ENCODE measurements at places on chromosomes 2 and 18. TPM values are rescaled to one million over a fixed set of nuclear protein-coding genes. Genes with fewer than 3 reads are reported as not detected.

- DNase-seq, result no peak
- H3K4me3 ChIP-seq, result peak within 1 kb of the TSS; percentile 69
- peak within 1 kb of the TSS; percentile 94 for H3K27ac ChIP-seq
- peaks cover 3% of the 10 kb centered on the region for H3K4me1 ChIP-seq
These were observed at the start of gene ZNF516 for GRCh38 chr18:76495006-76495370. Gene ZNF516, minus strand, starts transcription at chr18:76495242. Its CDS starts 52,188 bp downstream, at chr18:76443054.

DNA sequence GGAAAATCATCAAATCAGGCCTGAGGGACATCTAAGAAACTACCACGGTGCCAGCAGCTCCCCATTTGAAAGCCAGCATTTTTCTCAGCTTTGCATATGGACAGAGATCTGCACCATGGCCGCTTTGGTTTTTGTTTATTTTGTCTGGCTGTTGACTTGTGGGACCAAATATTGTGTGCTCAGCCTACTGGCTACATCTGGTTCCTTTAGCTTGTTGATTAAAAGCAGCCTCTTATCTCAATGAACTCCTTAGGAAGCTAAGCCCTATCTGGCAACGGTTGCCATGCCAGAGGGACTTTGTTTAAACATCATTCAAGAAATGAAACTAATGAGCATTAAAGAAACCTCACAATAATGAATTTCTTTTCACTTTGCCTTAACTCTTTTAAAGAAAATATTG lies 32.4 kb upstream of the CCDC150 start:
- H3K36me3 ChIP-seq, result no peaks in the 10 kb centered on the region
- no peak overlapping the region for H3K27ac ChIP-seq
- no peak for DNase-seq
- no peaks in the 10 kb centered on the region for H3K4me1 ChIP-seq

Gene VWC2L
- not detected for total RNA-seq

- H3K27me3 ChIP-seq, result no peaks in the 10 kb centered on the region
- no peak overlapping the region for H3K4me3 ChIP-seq
- no peaks in the 10 kb centered on the region for H3K4me1 ChIP-seq
- no peak overlapping the region for H3K27ac ChIP-seq
- peaks cover 62% of the 10 kb centered on the region for H3K36me3 ChIP-seq
These were observed 14.5 kb downstream of the IAH1 start for GRCh38 chr2:9488583-9489547.

- H3K36me3 ChIP-seq, result no peaks in the 10 kb centered on the region
- no peak overlapping the region for H3K4me3 ChIP-seq
- no peak overlapping the region for H3K27ac ChIP-seq
- DNase-seq, result no peak
These were observed 8.3 kb downstream of the PXDN start for GRCh38 chr2:1736045-1736444.

Gene CD207
- not detected for total RNA-seq

- no peak overlapping the region for H3K4me3 ChIP-seq
- H3K27me3 ChIP-seq, result no peaks in the 10 kb centered on the region
- no peak overlapping the region for H3K27ac ChIP-seq
- no peaks in the 10 kb centered on the region for H3K36me3 ChIP-seq
- DNase-seq, result no peak
These were observed 38.4 kb upstream of the PAPOLG start for GRCh38 chr2:60717691-60718090.
